ELR (cell line): ENCODE measurements at places on chromosomes 1 and 21.

GRCh38 chr1:167533851-167534300 lies 15.5 kb upstream of the CD247 start:
- DNase-seq = peak; percentile 67

GRCh38 chr1:16073490-16074119 lies at the start of gene FAM131C:
Gene FAM131C (minus strand): TSS chr1:16073651. CDS start chr1:16073442, 209 bp downstream.
- peak; percentile 42 for DNase-seq

GRCh38 chr21:41210426-41211059 lies 42.6 kb downstream of the BACE2 start:
- DNase-seq = no peak

DNA sequence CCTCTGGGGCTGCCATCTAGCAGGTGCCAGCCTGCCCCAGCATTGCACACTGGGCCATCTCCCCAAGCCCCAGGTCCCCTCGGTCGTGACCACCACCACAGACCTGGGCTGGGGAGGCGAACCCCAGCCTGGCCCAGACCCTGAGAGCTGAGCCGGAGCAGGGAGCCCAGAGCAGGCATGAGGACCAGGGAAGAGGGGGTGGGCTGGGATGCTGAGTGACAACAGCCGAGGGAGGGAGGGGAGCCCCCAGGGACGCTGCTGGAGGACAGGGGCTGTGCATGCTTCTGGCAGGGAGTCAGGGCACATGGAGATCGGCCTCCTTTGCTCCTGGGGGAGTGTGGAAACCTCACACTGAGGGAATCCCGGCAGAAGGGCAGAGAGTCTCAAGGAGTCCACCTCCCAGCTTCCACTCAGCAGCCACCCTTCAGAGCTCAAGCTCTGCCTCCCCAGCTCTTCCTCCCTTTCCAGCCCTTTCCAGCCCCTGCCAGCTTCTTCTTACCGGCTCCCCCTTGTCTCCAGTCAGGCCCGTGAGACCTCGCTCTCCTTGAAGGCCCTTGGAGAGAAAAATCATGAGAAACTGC lies 23.7 kb upstream of the PEF1 start:
- no peak for DNase-seq

DNA sequence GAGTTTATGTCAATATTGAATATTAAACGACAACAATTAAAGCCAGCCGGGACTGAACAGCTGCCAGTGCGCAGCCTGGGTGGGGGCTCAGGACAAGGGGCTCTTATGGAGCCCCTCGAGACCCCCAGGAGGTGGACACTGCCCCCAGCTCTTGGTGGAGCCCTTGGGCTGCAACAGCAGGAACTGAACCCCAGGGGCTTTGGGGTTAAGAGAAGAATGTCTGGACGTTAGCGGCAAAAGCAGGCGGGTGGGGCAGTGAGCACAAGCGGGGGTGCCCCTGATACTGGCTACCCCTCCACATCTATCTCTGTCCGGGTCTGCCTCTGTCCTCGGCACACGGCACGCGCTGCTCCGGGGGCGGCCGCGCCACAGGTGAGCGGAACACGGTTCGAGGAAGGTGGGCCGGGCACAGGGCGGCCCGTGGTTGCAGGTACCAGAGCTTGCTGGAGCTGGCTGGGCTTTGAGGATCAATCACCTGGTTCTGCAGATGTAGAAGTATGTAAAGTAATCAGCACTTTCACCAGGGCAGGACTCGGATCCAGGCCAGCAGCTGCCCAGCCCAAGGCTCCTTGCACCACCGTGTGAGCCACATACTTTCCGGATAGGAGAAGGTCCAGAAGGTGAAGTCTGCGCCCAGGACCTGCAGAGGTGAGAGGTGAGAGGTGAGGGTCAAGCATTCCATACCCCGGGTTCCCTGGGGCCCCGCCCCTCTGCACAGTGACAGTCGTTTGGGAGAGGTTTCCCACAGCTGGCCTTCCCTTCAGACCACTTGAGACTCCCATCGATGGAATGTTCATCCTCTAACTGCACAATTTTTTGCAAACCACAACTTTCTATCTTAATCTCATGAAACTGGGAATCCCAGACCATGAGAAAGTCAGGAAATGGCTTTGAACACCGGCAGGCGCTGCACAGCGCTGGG lies 12.4 kb upstream of the POFUT2 start:
- peak; percentile 45 for DNase-seq

GRCh38 chr1:58829866-58830265 lies 46.0 kb upstream of the JUN start:
- peak; percentile 61 for DNase-seq

DNA sequence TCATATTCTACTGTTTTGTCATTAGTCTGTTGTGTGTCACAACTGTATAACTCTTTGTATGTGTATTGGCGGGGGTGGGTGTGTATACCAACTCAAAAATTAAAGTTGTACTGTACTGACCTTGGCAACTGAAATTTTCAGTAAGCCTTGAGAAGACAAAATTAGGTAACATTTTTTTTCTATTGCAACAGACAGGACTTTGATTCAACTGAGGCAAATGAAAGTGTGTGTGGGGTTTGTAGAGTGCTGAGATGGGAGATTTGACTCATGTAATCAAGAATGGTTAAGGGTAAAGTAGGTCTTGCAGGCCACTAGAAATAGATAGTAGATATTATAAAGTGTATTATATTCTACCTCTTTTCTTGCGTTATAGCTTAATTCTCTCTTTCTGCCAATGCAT lies 14.6 kb upstream of the B3GALT2 start:
- DNase-seq = no peak
